Fibroblast of upper back skin (primary cell): ENCODE measurements at places on chromosomes 1 and 21.

GRCh38 chr21:42609811-42610210 lies 43.6 kb upstream of the PDE9A start:
- no peak for DNase-seq

DNA sequence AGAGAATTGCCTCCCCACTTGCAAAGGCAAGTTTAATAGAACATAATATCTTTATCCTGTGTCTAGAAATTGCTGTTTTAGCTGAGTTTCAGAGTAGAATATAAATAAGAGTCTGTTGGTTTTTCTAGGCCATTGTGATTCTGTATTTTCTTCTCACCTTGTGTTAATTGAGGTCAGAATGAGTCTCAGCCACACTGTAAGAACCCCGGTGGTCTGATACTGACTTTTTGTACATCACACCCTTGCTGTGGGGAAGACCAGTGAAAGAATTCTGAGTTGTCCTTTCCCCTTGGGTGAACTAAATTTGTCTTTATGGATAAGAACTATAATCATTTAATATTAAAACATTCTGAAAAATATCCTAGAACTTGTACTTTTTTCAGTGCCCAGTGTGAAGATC lies 6.8 kb downstream of the HIPK1 start:
- DNase-seq = no peak

DNA sequence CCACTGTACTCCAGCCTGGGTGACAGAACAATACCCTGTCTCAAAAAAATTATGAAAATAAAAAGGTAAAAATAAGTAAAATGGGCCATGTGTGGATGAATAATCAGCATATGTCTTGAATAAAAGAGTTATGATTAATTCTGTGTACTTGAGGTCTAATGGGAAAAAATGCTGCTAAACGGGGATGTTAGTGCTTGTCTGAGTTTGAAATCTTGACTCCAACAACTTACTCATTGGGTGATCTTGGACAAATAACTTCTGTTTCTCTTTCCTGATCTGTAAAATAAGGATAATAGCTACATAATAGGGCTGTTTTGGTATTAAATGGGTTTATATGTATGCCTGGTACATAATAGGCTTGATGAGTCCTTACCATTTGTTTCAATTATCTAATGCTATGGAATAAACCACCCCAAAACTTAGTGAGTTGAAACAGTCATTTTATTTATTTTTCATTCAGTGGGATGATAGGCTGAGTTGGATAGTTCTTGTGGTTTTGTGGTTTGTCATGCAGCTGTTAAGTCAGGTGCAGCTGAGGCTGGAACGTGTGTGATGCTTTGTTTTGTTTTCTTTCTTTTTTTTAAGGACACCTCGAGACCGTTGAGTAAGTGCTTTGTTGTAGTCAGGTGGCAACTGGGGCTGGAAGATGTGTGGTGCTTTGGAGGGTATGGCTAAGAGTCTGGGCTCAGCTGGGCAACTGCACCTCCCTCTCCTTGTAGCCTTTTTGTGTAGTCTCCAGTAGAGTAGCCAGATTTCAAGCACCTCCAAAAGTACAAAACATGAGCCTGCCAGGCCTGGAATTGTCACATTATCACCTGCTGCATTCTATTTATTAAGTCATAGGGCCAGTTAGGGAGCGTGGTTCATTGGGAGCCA lies 4.9 kb downstream of the MDM4 start:
- DNase-seq = peak; percentile 46

DNA sequence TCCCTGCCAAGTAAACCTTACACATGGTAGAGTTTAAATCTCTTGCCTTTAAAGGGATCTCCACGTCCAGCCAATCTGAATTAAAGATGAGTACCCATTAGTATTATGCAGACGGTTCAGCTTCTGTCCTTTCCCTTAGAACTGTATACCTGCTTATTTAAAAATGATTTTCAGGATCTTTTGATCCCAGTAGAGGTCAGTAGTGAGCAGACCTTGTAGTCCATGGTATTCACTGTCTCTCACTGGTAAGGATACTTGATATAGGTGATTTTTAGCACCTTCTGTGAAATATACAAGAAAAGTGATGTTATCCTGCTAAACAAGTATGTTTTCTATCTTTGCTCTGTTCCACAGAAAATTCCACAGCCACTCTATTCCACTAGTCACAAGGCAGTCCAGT lies 1211.6 kb upstream of the ADGRL4 start:
- DNase-seq = peak; percentile 67

- DNase-seq = peak; percentile 48
Observed at GRCh38 chr1:2548068-2548589, 8.0 kb upstream of the TNFRSF14 start.

GRCh38 chr21:35420656-35421055 lies 371.6 kb upstream of the RUNX1 start:
- DNase-seq = no peak

- peak; percentile 56 for DNase-seq
Observed at GRCh38 chr1:43238085-43238484, 31.7 kb upstream of the TMEM125 start.

- DNase-seq = no peak
Observed at GRCh38 chr1:239169276-239169675, 217.1 kb upstream of the CHRM3 start.

- no peak for DNase-seq
Observed at GRCh38 chr1:231217056-231217455, 24.0 kb upstream of the GNPAT start.

- no peak for DNase-seq
Observed at GRCh38 chr1:57711326-57711725, 287.5 kb upstream of the DAB1 start.

DNA sequence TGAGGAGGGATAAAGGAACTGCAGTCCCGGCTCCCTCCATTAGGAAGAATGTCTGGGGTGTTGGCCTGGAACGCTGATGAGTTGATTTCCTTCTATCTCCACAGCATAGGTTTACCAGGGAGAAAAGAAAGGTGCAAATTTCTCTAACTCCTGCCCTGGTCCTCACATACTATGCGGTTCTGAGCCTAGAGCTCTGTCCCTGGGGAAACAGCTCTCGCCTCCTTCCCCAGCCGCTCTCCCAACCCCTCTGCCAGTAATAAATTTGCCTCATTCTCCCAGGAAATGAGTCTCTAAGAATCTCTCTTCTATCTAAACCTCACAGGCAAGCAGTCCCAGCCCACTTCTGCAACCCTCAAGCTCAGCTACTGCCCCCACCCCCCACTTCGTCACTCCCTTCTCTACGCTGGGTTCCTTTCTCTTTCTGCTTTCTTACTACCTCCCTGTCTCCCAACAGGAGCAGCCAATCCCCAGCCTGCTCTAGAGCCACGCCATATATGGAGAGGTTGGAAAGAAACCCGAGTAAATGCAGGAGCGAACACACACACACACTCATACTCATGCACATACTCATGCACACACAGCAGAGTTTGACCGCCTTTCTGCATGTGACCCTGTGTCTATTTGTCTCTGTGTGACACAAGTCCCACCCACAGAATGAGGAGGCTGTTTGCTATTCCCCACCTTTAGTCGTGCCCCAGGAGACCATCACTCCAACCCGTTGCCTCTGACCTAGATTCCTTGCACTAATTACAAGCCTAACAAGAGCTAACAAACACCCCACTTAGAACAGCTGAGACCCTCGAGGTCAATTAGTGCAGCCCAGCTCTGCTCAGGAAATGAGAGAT lies 13.4 kb downstream of the PLEKHO1 start:
- peak; percentile 100 for DNase-seq

- no peak for DNase-seq
Observed at GRCh38 chr1:169041366-169041765, 65.1 kb upstream of the ATP1B1 start.

DNA sequence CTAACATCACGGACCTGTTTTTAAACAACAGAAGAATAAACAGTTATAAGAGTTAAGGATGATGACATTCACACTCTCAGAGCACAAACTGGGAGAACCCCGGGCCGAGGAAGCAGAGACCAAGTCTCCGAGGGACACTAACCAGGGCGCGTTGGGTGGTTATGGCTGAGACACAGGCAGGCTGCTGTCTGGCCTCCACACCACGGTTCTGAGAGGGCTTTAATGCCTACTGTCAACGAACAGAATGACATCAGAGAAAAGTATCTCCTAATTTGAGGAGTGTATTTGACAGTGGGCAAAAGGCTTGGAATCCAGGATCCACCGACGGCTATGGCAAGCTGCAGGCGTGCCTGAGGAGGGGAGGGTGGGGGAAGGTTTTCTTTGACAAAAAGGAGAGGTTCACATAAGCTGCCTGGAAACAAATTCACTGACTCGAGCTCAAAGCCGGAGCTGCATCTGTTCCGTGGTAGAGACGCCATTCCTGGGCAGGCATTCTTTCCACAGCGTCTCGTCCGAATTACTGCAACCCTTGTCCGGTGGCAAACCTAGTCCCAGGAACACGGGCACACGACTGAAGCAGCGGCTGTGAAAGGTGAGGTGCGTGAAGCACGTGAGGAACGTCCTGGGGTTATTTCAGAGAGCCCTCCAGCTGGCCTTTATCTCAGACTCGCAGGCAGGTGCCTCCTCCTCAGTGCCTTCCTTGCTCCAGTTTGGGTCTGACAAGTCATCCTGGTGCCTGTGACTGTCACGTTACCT lies 9.4 kb downstream of the POFUT2 start:
- no peak for DNase-seq

- no peak for DNase-seq
Observed at GRCh38 chr21:29940361-29940760, 565 bp upstream of the GRIK1 start.

DNA sequence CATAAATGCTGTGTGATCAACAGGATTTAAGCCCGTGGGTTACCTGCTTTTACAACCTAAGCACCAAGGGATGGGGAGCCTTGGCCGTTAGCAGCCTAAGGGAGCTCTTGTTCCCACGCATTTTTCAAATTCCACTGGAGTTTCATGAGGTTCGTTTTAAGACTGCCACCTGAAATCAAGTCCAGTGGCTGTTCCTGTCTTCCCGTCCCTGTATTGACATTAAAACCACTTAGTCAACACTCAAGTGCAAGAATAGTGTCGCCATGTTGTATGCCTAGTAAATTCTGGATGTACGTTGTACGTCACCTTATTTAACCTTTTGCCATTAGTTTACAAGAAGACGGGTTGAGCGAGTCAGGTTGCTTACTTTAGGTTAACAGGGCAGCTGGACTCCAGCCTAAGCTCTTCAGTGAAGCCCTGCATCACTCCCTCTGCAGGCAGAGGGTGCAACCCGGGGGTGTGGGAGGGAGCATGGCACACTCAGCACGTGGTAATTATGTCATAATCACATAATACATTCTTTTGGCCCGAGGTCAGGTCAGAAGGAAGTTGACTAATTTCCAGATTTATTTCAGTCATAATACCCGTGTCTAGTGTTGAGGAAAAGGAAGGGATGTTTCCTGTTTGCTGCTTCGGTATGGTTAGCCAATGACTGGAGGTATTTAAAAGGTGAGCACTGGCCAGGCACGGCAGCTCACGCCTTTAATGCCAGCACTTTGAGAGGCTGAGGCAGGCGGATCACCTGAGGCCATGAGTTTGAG lies 42.5 kb downstream of the CNST start:
- DNase-seq = peak; percentile 85

- DNase-seq = no peak
Observed at GRCh38 chr1:32929366-32929765, 28.2 kb upstream of the TMEM54 start.

- no peak for DNase-seq
Observed at GRCh38 chr1:22721122-22721873, 10.7 kb downstream of the EPHB2 start.

DNA sequence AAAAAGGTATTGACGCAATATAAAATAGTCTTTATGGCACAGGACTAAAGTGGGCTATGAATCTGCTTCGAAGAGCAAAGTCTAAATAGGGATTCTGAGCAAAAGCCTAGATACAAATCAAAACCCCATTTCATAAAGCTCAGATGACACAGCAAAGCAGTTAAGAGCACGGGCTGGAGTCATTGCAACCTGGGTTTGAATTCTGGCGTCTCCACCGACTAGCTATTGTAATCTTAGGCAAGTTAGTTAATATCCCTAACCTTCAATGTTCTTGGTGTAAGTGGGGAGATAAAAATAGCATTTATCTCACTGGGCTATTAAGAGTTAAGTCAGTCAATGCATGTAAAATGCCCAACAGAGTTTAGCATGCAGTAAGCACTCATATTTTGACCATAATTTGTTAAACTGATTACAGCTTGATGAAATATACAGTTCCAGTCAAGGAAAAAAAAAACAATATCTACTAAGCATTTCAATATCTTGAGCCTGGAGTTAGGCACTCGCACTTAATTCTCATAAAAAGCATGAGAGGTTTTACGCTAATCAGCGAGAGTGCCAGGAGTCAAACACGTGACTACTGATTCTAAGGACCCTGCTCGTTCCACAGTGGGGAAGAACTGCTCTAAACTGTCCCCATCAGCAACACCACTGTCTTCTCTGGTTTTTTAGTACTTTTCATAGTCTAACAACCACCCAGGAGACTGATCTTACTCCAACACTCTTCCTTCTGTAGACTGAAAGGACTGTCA lies 75.5 kb downstream of the JAK1 start:
- no peak for DNase-seq

GRCh38 chr1:180964595-180964994 lies 51.9 kb downstream of the KIAA1614 start:
- no peak for DNase-seq

- DNase-seq = no peak
Observed at GRCh38 chr21:42556960-42557359, 43.3 kb downstream of the SLC37A1 start.

DNA sequence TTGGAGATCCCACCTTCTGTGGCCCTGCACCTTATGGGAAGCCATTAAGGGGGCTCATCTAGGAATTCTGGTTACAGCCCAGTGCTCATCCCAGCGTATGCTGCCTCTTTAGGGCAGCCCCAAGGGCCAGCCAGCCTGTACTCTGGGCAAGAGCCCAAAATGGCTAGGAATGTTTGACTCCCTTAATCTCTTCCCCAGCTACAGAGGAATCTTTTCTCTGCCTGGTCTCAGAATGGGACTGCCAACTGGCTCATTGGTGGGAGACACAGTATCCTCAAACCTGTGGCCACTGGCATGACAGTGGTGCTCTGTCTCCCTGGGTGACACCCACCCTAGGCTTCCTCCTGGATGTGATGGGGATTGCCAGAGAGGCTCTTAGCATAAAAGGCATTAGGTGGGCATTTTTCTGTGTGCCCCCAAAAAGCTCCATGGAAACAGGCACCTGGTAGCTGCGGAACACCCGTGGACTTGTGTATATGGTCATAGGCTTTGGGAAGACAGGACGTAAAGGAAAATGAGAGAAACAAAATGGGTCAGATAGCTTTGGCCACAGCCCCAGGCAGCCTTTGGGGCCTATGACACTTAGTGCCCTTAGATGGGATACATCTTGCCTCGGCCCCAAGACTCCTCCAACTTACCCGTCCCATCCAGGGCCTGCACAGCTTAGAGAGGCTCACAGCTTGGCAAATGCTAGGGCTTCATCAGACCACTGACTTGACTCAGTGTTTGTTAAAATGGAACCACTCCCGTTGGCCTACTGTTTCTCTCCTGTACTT lies 6.9 kb downstream of the TMEM81 start:
- peak; percentile 25 for DNase-seq

- DNase-seq = no peak
Observed at GRCh38 chr1:224259986-224260385, 70.0 kb downstream of the NVL start.

GRCh38 chr1:59314776-59315528 lies 18.1 kb downstream of the FGGY start:
- no peak for DNase-seq

GRCh38 chr1:119475866-119476439 lies 31.1 kb upstream of the HSD3B1 start:
- peak; percentile 19 for DNase-seq
